Body of pancreas (tissue), 4 donors: ENCODE measurements at places on chromosomes 11 and 22. TPM values are rescaled to one million over a fixed set of nuclear protein-coding genes. Genes with fewer than 3 reads are reported as not detected.

RCE1 gene
- 18.8 TPM for total RNA-seq

KRTAP5-7 gene
- not detected for total RNA-seq

SLC16A8 gene
- total RNA-seq, result not detected

GRCh38 chr11:60482361-60482760 is 10.2 kb upstream of the MS4A12 start:
- H3K4me3 ChIP-seq, result no peak overlapping the region
- peak; percentile 22 for DNase-seq
- H3K27ac ChIP-seq, result no peak overlapping the region
- no peaks in the 10 kb centered on the region for H3K27me3 ChIP-seq

GRCh38 chr11:8190431-8190830 is 21.6 kb upstream of the RIC3 start:
- no peaks in the 10 kb centered on the region for H3K27me3 ChIP-seq
- no peak overlapping the region for H3K4me3 ChIP-seq
- DNase-seq, result no peak
- no peaks in the 10 kb centered on the region for H3K36me3 ChIP-seq
- no peak overlapping the region for H3K27ac ChIP-seq
- no peaks in the 10 kb centered on the region for H3K4me1 ChIP-seq

- H3K4me1 ChIP-seq, result peaks cover 35% of the 10 kb centered on the region
- no peak overlapping the region for H3K27ac ChIP-seq
- peak; percentile 71 for DNase-seq
- no peak overlapping the region for H3K4me3 ChIP-seq
- no peaks in the 10 kb centered on the region for H3K36me3 ChIP-seq
These were observed 39.5 kb downstream of the IGF2 start for GRCh38 chr11:2099516-2100349.

GRCh38 chr11:109229682-109230081 is 192.3 kb upstream of the C11orf87 start:
- no peaks in the 10 kb centered on the region for H3K4me1 ChIP-seq
- H3K27ac ChIP-seq, result no peak overlapping the region
- H3K4me3 ChIP-seq, result no peak overlapping the region

DNA sequence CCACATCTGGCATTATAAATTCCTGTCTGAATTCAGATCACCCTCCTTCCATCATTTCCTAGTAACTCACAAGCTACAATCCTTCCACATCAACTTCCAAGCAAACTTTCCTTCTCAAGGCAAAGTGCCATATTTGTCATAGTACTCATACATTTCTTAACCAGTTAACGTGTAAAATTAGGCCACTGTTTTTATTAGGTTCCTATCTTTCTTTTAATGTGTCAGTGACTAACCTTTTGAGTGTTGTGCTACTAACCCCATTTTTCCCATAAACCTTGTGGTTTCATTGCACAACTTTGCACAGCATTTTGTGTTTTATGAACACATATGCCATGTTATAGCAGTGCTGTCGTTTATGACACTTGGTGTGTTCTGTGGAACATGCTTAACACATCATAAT is 90.1 kb downstream of the KIF18A start:
- no peaks in the 10 kb centered on the region for H3K4me1 ChIP-seq
- H3K36me3 ChIP-seq, result no peaks in the 10 kb centered on the region
- DNase-seq, result no peak
- H3K4me3 ChIP-seq, result no peak overlapping the region
- no peaks in the 10 kb centered on the region for H3K27me3 ChIP-seq
